GM04504 (cell line): ENCODE measurements at places on chromosomes 16 and 17.

DNA sequence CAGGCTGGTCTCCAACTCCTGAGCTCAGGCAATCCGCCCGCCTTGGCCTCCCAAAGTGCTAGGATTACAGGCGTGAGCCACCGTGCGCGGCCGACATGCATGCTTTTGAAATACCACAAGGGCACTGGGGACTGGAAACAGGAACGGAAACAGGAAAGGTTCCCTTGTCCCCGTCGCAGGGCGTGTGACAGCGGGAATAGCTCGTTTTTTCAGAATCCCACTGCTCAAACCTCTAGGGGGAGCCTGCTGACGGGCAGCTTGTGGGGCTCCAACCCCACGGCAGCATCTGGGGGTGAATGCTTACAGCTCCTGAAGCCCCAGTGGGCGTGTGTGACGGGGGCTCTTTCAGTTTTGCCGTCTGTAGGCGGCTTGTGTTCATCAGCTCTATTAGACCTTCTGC, 18.8 kb upstream of the ASGR2 start:
- no peak for DNase-seq

DNA sequence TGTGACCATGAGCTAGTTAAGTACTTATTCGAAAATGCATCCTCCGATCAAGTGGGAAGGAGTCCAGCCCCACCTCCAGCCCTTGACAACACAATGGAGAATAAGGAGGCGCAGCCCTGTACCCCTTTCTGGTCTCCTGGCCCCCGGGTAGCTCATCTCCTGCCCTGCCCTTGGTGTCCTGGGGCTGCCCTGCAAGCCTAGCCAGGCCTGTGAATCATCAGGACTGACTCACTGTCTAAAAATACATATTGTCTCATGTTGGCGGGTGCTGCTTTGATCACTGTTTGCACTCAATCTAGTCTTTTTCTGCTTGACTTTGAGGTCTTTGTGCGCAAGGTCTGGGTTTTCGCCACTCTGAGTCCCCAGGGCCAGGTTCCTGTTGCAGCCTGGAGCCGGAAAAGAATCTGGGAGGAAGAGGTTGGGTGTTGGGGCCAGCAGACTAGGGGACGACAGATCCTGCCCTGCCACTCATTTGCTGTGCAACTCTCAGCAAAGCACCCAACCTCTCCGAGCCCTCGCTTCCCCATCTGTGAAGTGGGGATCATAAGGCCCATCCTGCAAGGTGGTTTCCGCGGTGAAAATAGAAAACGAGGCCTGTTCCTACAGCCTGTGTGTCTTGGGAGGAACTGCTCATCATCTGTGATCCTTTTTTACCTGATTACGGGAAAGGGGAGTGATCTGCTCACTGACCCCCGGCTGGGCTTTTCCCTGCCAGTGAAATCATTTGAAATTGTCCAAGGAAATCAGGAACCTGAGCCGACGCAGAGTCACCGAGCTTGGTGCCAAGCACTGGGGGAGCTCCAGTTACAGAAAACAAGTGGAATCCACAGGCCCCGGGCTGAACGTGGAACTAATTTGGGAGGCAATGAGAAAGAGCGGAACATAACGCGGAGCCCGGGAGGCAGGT, 230.4 kb downstream of the PARN start:
- peak; percentile 44 for DNase-seq

DNA sequence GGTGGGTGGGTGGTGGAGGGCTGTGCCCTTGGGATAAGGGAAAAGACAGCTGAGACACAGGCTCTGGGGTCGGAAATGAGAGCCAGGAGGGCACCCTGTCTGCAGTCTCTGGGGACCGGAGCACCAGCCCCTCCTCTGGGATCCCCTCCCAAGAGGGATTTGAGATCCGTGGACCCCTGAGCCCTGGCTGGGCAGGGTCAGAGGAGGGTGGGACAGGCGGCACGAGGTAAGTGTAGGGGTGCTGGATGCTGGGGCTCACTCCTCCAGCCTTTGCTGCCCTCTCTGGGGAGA, 425 bp downstream of the SGSH start:
- no peak for DNase-seq

DNA sequence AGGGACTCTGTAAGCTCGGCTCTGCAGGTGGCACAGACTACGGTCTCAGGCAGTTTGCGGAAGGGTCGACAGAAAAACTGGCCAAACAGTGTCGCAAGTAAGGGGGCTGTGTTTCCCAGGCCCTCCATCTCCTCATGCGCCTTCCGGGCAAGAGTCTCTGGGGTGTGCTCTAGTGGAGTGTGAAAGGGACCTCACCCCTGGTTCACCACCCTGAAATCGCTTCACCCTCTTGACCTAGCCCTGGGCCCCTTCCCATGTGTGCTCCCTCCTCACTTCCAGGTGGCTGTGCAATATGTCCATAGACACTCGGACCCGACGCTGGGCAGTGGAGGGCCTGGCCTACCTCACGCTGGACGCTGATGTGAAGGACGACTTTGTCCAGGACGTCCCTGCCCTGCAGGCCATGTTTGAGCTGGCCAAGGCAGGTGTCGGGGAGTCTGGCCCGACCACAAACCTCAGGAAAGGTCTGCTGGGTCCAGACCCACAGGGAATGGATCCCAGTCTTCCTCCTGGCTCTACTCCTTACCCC, 22.3 kb downstream of the UNC45B start:
- no peak for DNase-seq

GRCh38 chr16:22417019-22417418, 42.6 kb upstream of the CDR2 start:
- no peak for DNase-seq

DNA sequence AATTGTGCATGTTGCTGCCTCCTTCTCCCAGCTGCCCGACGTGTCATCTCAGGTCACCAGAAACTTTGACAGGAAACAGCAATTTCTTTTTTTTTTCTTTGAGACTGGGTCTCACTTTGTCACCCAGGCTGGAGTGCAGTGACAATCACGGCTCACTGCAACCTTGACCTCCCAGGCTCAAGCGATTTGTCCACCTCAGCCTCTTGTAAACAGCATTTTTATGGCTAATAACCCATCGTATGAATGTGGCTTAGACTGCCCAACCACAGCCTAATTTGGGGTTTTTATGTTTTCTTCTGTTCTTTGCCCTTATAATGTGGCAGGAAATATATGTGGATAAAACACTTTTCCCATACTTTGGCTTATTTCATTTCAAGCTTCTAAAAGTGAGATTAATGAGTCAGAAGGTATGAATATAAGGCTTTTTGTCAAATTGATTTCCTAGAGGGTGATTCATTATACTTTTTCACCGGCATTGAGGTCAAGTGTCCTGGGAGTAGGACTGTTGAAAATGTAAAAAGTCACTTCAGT, 31.0 kb upstream of the SLC5A10 start:
- no peak for DNase-seq

DNA sequence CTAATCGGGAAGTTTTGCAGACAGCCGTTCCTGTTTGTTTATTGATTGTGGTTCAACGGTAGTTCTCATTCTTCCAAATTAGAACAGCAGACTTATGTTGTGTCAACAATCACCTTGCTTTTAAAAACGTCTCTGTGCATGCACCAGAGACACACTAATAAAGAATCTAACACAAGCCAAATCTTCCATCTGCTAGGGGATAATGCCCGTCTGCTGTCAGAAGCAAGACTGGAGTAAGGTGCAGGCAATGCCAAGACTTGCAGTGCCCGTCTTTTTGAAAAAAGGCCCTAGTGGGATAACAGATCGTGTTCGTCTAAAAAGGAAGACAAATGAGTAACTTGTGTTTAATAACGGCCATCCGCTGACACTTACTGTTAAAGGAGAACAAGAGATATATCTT, 158.4 kb downstream of the KCNJ2 start:
- DNase-seq: no peak

- no peak for DNase-seq
Observed at GRCh38 chr16:66478733-66479511, 51.8 kb downstream of the BEAN1 start.

DNA sequence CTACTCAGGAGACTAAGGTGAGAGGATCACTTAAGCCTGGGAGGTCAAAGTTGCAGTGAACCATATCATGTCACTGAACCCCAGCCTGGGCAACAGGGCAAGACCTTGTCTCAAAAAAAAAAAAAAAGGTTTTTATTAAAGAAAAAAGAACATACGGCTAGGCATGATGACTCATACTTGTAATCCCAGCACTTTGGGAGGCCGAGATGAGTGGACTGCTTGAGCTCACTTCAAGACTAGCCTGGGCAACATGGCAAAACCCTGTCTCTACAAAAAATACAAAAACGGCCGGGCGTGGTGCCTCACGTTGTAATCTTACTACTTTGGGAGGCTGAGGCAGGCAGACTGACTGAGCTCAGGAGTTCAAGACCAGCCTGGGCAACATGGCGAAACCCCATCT, 38.4 kb downstream of the RANBP10 start:
- peak; percentile 11 for DNase-seq

DNA sequence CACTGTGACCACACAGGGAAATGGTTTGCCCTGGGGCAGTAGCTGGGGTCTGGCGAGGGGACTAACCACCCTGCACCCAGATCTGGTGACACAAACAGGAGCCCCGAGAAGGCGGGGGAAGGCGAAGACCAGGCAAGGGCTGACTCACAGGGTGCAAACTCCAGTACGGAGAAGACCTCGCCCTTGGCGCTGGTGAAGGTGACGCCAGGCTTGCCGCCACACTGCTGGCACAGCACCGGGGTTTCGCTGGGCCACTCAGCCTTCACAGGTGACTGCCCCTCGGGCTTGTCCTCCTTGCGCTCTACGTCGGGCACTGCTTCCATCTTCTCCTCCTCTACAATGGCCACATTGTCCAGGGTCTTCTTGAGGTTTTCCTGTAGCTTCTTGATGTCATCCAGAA, 11.6 kb downstream of the SPHK1 start:
- DNase-seq: no peak

- no peak for DNase-seq
Observed at GRCh38 chr16:2404099-2404498, 25.1 kb upstream of the CCNF start.

DNA sequence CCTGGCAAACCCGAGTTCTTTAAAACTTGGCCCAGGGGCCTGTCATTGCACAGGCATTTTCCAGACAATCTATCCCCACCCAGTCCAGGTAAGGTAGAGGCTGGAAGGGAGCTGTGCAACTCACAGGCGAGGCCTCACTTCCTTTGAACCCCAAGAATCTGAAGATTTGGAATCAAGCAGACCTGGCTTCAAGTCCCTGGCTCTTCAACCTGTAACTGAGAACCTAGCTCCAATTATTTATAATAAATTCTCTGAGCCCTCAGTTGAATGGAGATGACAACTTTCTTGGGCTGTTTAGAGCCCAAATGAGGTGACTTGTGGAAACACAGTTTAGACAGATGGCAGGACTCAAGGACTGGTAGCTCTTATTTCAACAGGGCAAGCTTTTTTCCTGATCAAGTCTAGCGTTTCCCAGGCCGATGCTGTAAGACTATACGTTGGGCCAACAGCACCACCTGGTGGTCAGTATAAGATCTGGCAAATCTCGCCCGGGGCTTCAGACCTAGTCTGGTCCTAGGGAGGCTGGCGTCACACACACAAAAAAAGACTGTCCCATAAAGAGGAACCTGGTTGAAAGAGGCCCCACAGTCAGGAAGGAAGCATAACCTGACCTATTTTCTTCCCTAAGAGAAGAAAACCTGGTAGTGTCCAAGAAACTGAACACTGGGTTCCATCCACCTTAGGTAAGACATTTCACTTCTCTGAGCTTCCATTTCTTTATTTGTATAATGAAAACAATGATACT, 117.9 kb downstream of the C17orf67 start:
- peak; percentile 64 for DNase-seq

- no peak for DNase-seq
Observed at GRCh38 chr16:8832717-8833105, 35.1 kb downstream of the PMM2 start.

DNA sequence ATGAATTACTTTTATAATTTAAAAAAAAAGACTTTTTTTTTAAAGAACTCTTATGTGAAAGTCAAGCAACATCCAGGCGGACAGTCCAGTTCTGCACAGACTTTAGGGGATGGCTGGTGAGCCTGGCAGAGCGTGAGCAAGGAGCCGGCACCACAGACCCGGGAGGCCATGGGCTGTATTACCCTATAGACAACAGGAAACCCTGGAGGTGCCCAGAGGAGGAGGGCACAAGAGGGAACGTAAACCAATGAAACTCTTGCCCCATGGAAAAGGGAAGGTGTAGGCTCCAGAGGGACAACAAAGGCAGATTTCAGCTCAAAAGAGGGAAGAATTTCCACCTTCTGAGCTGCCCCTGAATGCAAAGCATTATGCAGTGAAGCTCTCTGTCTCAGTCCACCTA, 25.5 kb upstream of the RPH3AL start:
- DNase-seq: no peak

GRCh38 chr16:58127033-58127556, 2.1 kb downstream of the CFAP20 start:
- DNase-seq: peak; percentile 46

- DNase-seq: no peak
Observed at GRCh38 chr17:42041619-42042018, 8.8 kb downstream of the C17orf113 start.

GRCh38 chr17:82449131-82449882, 1.2 kb downstream of the CYBC1 start:
- DNase-seq: no peak

- no peak for DNase-seq
Observed at GRCh38 chr17:69523244-69523861, 108.9 kb downstream of the MAP2K6 start.

DNA sequence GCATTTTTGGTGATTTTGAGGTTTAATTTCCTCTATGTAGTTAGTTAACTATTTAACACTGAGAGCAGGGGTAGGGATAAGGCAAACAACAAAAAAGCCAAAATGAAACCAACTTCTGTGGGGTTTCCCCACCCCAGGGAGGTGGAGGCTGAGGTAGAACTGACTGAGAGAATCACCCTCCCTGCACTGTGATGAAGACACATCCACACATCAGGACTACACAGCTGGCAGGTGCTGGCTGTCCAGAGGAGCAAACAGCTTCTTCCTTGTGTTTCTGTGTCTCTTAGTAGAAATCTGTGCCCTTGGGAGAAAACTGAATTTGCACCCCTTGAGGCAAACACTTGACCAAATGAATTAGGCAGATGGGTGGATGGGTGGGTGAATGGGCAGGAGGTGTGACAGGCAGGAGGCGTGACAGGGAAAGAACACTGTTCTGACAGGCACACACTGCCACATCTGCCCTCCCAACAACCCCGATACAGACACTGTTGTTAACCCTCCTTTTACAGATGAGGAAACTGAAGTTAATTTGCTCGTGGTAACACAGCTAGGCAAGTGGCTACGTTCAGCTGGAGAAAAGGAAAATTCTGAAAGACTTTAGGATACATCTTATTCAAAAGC, 62.9 kb upstream of the AMZ2 start:
- DNase-seq: no peak

GRCh38 chr16:85639529-85640253, 26.6 kb downstream of the GSE1 start:
- DNase-seq: no peak

GRCh38 chr16:78176435-78176834, 77.0 kb downstream of the WWOX start:
- no peak for DNase-seq
